Natural killer cell treated with Interleukin-12 subunit alpha and Interleukin-12 subunit beta and Interleukin-15 and Interleukin-18, amount 100 ng/mL, for 72 hours (primary cell): ENCODE measurements at places on chromosomes 11 and 22.
A peak's percentile ranks its signal among the peaks of the same experiment; 100 is the strongest.

GRCh38 chr11:76041208-76041607 is 165.1 kb downstream of the WNT11 start:
- no peak for DNase-seq

GRCh38 chr11:19307498-19307897 is 66.8 kb upstream of the E2F8 start:
- DNase-seq = no peak

DNA sequence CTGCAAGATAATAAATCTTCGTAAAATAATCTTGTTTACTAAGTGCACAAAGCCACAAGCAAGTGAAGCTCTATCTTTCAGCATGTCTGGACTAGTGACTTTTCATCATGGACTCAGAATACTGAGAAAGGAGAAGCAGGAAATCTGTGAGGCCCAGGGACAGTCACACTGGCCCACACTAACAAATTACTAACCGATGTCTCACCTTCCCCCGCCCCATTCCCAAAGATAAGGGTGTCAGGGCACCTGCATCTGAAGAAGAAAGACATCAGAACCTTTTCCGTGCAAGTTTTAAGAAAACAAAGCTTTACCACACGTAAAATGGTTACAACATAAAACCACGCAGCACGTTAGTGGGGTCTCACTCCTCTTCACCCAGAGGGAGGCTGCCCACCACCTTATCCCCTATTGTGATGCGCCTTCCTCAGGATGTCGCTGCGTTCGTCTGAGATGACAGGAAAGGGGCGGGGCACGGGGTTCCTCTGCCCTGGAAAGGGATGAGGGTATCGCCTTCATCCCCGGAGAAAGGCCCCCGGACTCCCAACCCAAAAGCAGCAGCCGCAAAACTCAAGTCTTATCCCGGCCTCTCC is 616 bp downstream of the BTBD10 start:
- peak; percentile 73 for DNase-seq

DNA sequence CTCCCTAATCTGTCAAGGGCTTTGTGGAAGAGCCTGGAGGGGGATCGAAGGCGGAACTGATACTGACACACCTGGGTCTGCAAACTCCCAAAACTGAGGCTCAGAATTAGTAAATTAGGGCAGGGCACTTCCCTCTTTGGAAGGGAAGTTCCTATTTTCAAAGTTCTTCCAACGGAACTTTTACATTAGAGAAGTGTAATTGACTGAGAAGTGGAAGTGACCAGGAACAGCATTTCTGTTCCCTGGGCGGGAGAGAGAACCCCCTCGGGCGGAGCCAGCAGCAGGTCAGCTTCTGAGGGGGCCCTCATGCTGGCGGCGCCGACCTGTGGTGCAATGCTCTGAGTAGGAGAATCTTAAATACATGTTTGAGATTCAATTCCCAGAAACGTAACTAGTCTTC is 1.1 kb upstream of the CBL start:
- DNase-seq = no peak

- DNase-seq = no peak
Observed at GRCh38 chr11:73381589-73381988, 5.4 kb downstream of the RELT start.

DNA sequence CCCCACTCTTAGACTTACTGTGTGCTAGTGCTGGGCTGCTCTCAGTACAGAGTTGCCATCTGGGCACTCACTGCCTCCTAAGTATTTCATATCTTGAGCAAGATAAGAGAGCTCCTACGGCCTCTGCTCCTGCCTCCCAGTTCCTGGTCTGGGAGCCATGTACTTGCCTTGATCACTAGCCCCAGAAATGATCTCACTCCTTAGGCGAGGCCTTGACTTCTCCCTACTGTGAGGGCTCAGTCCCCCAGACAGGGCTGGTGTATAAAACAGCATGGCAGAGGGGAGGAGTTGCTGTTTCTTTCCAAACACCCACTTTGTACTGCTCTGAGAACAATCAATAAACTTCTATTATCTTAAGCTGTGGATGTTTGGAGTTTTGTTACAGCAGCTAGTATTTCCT is 47.4 kb upstream of the TP53I11 start:
- no peak for DNase-seq

- DNase-seq = no peak
Observed at GRCh38 chr11:1192741-1193325, 30.0 kb upstream of the MUC5B start.

- DNase-seq = no peak
Observed at GRCh38 chr11:72446929-72447769, 12.8 kb upstream of the CLPB start.

DNA sequence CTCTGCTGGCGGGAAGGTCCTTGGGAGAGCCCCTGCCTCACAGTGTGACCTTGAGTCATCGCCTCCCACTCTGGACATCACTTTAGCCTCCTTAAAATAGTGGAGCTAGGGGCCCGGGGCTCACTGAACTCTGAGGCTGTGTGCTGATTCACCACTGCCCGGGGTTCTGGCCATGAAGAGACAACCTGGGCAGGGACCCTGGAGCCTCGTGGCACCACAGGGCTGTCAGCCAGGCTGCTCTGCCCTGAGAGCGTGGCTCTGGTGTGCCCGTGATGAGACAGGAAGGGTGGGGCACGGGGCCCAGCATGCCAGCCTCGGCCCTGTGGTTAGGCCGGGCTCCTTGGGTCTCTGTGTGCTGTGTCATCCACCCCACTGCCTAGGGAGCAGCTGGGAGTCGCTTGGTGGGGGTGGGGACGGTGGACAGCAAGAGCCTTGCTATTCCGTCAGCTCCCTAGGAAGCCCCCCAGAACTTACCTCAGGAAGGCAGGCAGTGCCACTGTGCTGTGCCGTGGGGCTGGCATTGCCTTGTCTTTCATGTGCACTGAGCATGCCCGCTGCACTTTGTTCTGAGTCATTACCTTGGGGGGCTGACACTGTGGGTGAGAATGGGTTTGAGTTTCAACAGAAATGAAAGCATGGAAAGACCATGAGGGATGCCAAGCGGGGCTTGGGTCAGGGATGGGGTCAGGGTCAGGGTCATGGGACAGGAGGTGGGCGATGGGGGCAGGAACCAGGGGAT is 31.7 kb downstream of the TPCN2 start:
- DNase-seq = no peak

DNA sequence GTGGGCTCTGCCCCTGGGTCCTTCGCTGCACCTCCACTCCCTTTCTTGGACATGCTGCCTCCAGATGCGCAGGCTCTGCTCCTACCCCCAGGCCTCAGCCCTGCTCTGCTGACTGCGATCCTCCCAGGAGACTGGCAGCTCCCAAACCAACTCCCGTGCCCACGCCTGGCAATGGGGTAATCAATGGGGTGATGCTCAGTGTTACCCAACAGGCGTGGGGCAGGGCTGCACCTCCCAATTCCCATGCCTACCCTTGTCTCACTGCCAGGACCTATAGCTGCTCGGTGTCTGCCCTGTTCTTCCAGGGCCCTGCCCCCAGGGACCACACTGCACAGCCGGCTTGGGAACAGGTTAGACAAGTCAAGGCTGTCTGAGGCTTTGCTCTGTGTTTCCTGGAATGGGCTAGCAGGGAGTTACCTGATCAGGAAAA is at the start of gene ALDH3B2:
TSS of gene ALDH3B2 (minus strand) at position 182 of the 430 bp plus-strand sequence. CDS start 7,688 bp downstream, outside the sequence.
- no peak for DNase-seq
